Mesothelial cell of epicardium (in vitro differentiated cells): ENCODE measurements at places on chromosomes 4 and X.

DNA sequence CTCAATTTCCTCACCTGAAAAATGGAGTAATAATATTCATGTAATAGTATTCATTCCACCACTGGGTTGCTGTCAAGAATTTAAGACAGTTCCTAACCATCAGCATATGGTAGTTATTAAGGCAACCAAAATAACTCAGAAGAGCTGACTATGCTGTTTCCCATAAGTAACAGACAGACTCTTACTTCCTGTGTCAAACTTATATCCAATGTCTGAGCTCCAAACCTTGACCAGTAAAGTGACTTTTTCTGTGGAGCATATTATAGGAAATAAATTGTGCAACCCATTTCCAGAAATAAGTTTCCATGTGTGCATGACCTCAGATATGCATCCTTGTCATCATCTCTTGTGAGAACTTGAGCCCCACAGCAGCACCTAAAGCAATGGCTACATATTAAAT is 78.8 kb downstream of the HADH start:
- no peak for DNase-seq

- DNase-seq = no peak
These were observed 137.9 kb downstream of the INPP4B start for GRCh38 chr4:142708231-142708630.

DNA sequence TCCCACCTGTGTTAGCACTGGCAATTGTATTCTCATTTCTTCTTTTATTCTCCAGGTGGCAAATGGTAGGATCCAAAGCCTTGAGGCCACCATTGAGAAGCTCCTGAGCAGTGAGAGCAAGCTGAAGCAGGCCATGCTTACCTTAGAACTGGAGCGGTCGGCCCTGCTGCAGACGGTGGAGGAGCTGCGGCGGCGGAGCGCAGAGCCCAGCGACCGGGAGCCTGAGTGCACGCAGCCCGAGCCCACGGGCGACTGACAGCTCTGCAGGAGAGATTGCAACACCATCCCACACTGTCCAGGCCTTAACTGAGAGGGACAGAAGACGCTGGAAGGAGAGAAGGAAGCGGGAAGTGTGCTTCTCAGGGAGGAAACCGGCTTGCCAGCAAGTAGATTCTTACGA is 176.9 kb downstream of the PTTG2 start:
- no peak for DNase-seq

- no peak for DNase-seq
These were observed 158.2 kb upstream of the DDIT4L start for GRCh38 chr4:100348473-100348872.

DNA sequence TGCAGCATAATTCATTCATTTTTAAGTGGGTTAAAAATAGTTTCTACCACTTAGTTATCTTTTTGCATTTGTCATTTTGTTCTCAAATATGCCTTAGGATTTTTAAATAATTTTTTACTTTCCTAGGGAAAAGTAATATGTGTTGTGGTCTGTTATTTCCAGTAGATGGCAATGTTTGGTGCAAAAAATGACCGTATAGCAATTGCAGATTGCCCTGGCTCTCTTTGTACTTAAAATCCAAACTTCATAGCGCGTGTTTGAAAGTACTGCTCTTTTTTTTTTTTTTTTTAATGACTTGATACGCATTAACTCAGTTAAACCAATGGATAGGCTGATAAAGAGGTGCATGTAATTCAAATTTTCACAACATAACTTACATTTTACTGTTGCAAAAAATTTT is 74.4 kb upstream of the RBMX start:
- no peak for DNase-seq

DNA sequence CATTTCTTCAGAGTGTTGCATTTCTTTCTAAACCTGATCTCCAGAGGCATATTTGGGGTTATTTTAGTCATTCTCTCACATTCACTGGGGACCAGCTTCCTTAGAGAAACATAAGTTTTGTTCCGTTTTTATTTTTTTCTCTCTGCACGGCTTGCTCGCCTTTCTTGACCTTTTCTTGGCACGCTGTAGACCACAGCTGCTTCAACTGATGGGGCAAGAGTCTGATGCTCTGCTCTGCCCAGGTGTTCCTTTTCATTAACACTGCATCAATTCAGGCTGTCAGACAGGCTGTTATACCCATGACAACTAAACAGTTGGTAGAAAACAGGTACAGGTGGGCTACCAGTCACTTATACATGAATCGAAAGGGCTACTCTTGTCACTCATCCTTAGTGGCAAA is 682.2 kb upstream of the DIAPH2 start:
- DNase-seq = no peak

DNA sequence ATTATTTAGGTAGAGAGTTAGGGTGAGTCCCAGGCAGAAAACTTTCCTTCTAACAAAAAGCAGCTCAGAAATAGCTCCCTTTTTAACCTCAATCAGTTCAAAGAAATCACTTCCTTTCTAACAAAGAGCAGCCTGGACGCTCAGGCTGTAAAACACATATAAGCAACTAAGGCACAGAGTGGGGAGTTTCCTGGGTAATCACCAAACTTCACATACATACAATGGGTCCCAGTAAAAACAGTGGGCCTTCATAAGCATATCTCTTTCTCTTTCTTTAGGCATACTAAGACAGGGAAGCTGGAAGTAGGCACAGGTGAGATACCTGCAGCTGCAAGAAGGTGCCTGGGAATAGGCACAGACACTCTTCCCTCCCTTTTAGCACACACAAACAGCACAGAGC is 4.9 kb upstream of the NAF1 start:
- no peak for DNase-seq

- no peak for DNase-seq
These were observed 166.8 kb downstream of the BTC start for GRCh38 chr4:74627504-74627903.

- DNase-seq = no peak
These were observed 87.4 kb upstream of the KCTD8 start for GRCh38 chr4:44535981-44536380.

- DNase-seq = no peak
These were observed 16.7 kb downstream of the DGKQ start for GRCh38 chr4:956531-957230.

- no peak for DNase-seq
These were observed 4.3 kb upstream of the SLC26A1 start for GRCh38 chr4:997375-998071.

- DNase-seq = no peak
These were observed 73.0 kb upstream of the NR3C2 start for GRCh38 chr4:148515248-148515647.

- DNase-seq = no peak
These were observed 32.0 kb downstream of the CTBP1 start for GRCh38 chr4:1216869-1217294.

- no peak for DNase-seq
These were observed 520.1 kb upstream of the GALNT7 start for GRCh38 chr4:172648471-172648870.

GRCh38 chr4:92265021-92265420 is 38.7 kb upstream of the GRID2 start:
- no peak for DNase-seq

- DNase-seq = peak; percentile 77
These were observed 89.7 kb downstream of the TMEM131L start for GRCh38 chr4:153555730-153556434.

DNA sequence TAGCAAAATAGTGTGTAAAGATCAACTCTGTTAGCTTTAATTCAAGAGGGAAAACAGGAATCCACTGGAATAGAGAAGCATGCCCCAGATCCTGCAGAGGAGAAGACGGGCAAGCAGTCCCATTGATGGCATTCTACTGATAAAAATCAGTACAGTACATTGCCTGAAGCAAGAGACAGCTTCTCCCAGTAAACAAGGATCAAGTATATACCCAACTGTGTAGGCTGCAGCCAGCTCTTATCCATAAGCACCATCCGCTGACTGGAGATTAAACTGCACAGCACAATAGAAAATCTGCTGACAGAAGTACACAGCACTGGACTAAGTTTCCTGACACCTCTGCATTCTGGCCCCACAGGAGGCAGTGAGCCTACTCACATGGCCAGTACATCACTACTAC is 110.1 kb downstream of the COX18 start:
- DNase-seq = no peak

DNA sequence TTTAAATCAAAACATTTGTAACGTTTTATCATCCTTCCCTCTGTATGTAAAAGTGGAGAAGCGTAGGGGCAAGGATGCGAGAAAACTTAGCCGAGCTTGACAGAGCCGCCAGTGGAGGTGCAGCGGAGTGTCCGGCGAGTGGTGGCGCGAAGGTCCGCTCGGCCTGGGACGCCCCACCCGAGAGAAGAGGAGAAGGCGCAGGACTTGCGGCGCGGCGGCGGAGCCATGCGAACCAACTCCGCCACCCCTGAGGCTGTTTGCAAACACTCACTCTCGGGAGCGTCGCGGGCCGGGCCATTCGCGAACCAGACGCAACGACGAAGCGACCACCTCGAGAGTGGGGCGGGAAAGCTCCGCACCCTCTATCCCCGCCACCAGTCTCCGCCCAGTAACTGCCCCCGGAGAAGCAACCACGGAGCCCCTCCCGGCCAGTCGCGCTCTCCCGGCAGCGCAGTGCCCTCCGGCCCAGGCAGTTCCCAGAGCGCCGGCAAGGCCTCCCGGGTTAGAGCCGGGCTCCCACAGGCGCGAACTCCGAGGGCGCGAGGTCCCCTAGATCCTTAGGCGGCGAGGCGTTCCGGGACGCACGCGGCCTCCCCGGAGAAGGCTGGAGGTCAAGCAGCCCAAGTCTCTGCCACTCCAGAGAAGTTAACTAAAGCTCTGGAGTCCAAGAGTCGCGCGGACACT is 2.3 kb upstream of the MAB21L2 start:
- peak; percentile 59 for DNase-seq

GRCh38 chrX:44971674-44972073 is 98.7 kb downstream of the KDM6A start:
- DNase-seq = no peak

GRCh38 chr4:2651546-2651945 is 104.6 kb downstream of the TNIP2 start:
- DNase-seq = no peak

DNA sequence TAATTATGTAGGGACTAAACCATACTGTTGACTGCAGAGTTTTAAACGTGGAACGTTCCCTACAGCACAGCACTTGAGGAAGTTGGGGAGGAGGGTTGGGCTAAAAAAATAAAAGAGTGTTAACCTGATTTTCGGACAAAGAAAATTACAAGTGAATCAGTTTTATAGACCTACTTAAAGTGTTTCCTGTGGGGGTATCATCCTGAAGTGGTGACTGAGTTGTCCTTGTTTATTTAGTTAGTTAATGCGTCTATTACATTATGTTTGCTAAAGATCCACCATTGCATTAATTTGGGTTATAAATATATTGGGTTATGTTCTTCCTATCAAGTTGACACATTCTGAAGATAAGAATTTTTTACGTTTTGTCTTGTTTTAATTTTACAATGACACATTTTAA is 14.7 kb downstream of the UNC5C start:
- DNase-seq = no peak

DNA sequence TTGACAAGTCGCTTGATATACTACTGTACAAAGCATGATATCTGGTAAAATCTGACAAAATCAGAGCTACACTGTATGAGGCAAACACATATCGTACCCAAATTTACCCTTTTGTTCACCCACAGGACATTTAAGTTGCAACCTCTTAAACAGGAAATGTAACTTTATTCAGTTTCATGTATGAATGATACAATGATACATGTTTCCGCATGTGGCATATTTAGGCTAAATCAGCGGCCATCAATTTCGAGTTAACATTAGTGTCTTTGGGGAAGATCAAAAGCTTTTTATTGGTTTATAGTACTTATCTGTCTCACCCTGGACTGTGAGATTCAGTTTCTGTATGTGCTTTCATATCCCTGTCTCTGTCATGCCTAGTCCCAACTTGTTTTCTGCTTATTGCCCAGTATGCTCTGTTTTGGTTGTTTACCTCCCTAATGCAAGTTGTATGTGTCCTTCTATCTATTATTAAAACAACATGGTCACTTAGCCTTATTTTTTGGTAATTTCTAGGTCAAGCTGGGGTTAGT is 97.3 kb upstream of the HPRT1 start:
- no peak for DNase-seq

- no peak for DNase-seq
These were observed 2.3 kb upstream of the MSL3 start for GRCh38 chrX:11755724-11756123.

DNA sequence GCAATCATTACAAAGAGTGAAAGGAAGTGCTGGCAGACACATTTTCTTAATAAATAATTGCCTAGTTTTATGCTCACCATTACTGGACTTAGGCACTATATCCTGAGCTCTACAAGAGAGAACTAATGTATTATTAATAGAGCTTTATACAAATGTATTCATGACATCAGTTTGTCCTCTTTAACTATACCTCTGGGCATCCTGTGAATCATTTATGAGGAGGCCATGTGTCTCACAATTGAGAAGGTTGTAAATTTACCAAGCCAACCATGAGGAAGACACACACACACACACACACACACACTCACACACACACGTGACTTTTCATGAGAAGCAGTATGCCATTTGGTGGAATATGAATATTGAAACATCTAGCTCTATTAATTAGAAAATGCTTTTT is 728.2 kb downstream of the ARAP2 start:
- no peak for DNase-seq

GRCh38 chr4:69039071-69039470 is 57.2 kb upstream of the UGT2B7 start:
- DNase-seq = no peak

- no peak for DNase-seq
These were observed 37.8 kb upstream of the NHSL2 start for GRCh38 chrX:71872542-71873458.

DNA sequence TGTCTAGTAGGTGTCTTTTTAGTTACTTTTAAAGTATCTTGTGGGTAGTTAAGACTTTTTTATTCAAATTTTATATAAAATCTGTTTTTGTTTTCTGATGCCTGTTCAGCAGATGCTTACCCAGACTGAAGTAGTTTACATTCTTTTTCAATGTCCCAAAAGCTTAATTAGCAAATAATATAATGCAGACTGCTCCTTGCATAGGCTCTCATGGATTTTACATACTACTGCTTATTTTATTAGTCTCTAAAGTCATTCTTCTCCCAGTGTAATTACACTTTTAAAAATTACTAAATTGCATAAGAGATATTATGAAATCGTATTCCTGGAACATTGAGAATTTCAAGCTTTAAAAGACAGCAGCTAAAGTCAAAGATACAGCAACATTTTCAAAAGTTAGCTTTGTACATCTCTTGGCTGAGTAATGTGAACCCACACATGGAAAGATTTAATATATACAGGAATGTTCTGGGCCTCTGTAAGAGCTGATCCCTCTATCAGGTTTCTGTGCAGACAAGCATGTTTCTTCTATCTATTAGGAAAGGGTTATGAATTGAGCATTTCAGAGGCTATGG is 148.4 kb upstream of the SPRY1 start:
- no peak for DNase-seq

GRCh38 chr4:55397520-55398321 is 2.0 kb downstream of the TMEM165 start:
- DNase-seq = no peak

- DNase-seq = no peak
These were observed 28.6 kb upstream of the DIAPH2 start for GRCh38 chrX:96655947-96656623.

DNA sequence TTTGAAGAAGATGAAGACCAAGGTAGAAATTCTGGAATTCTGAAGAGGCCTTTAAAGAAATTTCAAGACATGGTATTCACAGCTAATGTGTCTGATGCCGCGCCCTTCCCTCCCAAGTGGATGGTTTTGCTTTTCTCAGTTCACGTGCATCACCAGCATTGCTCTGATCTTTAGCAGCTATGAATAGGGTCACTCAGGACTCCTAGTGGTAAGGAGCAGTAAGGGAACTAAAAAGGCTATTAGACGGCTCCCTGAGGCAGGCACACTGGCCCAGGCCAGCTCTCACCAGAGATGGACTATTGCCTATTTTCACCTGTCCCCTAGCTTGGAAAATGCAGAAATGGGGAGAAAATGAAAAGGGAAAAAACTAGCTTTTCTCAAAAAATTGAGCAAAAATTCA is 447.5 kb upstream of the RASGEF1B start:
- no peak for DNase-seq

- no peak for DNase-seq
These were observed 1494.4 kb downstream of the STIM2 start for GRCh38 chr4:28354880-28355656.
